ENCODE measurements at places on chromosomes 7 and 10.

DNA sequence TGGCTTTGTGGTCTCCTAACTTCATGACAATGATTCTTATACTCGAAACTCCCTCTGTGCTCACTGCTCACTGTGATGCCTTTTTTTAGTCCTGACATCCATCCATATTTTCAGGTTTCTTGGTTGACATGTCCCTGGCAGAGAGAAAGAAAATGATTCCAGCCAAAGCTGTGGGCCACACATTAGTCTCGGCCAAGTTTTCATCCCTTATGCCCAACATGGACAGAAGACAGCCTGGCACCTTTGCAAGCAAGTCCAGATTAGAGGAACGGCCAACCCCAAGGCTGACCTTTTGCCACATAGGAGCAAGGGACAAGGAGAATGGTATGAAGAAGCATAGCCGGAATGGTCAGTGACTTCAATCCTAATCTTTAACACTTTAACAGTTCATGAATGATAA is 8.7 kb upstream of the OPALIN start:
- no peak for DNase-seq

DNA sequence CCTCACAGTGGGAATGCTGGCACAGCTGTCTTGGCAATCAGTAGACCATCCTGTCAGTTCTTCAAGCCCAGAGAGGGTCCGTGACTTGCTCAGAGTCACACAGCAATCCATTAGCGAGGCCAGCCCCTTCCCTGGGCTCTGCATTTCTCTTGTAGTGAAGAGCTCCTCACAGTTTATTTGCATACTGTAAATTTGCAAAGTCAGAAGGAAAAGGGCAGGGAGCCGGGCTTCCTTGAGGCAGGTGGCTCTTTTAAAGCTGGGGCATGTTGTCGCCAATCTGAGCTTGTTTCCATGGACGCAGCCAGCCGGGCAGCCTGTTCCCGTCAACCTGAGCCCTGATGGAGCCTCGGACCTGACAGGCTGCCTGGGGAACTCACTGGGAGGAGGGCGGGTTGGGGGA is 123.4 kb downstream of the CUX1 start:
- DNase-seq: no peak

DNA sequence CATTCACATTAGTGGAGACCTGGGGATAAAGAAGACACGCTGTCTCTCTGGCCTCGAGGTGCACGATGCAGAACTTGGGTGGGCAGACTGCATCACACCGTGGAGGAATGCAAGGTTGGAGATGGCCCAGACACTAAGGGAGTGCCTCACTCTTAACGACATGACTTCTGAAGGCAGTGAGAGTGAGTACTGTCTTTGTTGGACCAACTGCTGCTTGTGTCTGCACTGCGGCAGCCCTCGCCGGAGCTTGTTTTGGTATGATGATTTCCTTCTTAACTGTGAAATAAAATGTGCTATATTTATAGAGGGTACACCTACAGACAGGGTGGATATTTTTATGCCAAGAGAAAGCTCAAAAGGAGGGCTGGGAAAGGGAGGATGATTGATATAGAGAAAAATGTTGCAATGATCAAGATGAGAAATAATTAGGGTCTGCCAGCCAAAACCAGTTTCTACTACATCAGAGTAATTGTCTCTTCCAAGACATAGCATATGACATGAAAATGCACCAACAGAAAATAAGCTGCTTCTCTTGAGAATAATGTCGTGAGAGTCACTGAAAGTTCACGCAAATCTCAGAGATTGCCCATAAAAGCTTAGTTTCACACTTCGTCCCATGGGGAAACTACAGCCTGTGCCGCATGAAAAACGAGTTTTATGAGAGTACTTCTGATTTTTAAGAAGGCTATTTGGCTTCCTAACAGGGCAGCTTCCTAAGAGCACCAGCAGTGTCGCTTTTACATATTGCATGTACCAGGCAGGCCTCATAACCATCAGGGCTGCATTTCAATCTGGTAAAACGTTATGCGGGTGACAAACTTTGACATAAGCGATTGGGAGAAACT is 127.1 kb downstream of the TAX1BP1 start:
- no peak for DNase-seq

GRCh38 chr7:155345490-155345889 is 47.8 kb downstream of the INSIG1 start:
- DNase-seq: no peak
